Cardiac fibroblast (primary cell): ENCODE measurements at places on chromosomes 1 and 21.

DNA sequence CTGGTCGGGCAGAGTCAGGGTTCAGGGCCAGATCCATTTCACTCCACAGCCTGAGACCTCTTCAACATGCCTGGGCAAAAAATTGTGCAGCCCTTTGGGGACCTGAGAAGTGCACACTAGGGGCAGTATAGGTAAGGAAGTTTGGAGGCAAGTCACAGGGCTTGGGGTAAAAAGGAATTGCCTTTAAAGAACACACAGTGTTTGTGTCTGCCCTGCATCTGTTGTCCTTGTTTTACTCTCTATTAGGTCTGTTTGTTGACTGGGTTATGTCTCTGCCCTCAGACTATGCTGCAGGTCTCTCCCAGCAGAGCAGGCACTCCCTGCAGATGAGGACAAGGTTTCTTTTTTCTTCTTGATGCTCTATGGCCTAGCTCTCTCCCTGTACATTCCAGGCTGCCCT is 22.0 kb downstream of the LDLRAD2 start:
- no peak for DNase-seq

DNA sequence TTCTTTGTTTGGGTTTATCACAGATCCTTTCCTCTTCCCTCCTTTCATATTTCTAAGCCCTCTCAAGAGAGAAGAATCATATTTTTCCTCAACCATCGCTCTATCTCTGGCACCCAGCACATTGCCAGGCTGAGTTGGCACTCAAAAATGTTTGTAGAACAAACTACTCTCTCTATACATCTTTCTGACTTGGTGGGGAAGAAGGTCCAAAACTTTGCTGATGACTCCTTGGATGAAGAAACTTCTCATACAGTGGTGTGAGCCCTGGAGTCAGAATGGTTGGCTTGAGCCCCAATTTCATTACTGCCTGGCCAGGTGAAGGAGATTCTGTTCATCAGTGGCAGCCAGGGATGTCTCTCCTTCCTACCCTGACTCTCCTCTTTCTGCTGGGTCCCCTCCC is 11.9 kb downstream of the ALX3 start:
- DNase-seq, result no peak

DNA sequence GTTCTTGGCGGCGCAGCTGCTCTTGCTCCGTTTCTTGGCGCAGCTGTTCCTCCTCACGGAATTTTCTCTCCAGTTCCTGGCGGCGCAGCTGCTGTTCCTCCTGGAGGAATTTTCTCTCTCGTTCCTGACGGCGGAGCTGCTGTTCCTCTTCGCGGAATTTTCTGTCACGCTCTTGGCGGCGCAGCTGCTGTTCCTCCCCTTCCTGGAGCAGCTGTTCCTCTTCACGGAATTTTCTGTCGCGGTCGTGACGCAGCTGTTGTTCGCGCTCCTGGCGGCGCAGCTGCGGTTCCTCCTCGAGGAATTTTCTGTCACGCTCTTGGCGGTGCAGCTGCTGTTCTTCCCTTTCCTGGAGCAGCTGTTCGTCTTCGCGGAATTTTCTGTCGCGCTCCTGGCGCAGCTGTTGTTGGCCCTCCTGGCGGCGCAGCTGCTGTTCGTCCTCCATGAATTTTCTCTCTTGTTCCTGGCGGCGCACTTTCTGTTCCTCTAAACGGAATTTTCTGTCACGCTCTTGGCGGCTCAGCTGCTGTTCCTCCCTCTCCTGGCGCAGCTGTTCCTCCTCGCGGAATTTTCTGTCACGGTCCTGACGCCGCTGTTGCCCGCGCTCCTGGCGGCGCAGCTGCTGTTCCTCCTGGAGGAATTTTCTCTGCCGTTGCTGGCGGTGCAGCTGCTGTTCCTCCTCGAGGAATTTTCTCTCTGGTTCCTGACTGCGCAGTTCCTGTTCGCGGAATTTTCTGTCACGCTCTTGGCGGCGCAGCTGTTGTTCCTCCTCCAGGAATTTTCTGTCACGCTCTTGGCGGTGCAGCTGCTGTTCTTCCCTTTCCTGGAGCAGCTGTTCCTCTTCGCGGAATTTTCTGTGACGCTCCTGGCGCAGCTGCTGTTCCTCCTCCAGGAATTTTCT is 7.0 kb downstream of the TCHH start:
- DNase-seq, result peak; percentile 74

- DNase-seq, result no peak
Observed at GRCh38 chr1:199522338-199522737, 505.2 kb upstream of the NR5A2 start.

GRCh38 chr1:90502194-90502593 is 214.9 kb downstream of the BARHL2 start:
- no peak for DNase-seq

DNA sequence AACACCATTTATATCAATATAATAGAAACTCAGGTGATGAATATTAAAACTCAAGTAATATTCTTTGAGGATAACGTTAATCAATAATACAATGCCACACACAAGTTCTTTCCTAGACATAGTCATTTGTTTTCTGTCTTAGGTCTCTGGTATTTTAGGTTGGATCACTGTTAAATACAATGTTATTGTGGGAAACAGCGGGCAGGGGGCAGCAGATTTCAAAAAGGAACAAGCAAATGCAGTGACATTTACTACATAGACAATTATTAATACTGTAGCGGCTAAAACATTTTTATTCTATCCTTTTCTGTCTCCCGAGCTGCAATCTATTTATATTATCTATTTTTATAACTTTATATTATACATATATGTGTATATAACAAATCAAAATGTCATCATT is 186.4 kb upstream of the ZNHIT6 start:
- peak; percentile 64 for DNase-seq

- DNase-seq, result peak; percentile 86
Observed at GRCh38 chr1:226763905-226764264, 24.8 kb upstream of the ITPKB start.

DNA sequence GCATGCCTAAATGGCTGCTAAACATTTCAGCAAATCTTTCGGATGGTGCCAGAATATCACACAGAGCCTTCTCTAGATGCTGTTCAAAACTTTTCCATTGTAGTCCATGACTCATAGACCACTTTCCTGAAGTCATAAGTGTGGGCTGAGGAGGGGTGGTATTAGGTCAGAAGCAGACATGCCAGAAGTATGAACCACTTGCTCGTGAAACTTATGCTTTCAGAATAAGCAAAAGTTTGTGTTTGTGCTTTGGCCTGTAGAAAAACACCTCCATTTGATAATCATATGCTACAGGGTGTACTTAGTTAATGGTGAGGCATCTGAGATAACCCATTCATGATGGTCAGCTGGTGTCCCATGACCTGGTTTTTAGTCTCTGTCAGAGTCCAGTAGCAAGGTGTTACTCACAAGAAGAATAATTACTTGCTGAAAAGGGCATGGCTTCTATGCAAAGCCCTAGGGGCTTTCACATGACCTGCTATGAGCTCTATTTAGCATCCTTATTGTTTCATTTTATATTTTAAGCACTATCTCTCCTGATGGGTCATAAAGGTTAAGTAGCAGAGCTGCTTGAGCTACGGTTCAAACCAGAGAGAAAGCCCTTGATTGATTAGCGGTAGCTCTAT is 183.1 kb upstream of the IVNS1ABP start:
- DNase-seq, result peak; percentile 94

- peak; percentile 46 for DNase-seq
Observed at GRCh38 chr1:62295921-62296491, 23.2 kb downstream of the KANK4 start.

- peak; percentile 55 for DNase-seq
Observed at GRCh38 chr1:206909161-206909882, 12.1 kb downstream of the IL24 start.

GRCh38 chr1:6544831-6545230 is 9.5 kb downstream of the NOL9 start:
- DNase-seq, result peak; percentile 14

DNA sequence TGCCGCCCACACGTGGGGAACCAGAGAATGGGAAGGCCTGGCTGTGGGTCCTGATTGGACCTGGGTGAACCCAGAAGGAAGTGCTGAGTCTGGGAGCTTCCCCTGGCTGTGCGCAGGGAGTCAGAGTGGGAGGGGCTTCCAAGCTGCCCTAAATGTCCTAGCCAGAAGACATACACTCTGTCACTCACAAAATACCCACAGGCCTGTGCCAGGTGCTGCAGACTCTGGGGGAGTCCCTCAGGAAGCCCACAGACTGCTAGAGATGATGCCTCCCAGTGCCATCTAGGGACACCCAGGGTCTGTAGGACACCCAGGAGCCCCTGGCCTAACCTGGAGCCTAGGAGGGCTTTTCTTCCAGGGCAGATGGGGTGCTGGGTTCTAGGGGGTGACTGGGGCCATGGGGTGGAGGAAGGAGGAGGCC is 33.7 kb upstream of the LRP8 start:
- DNase-seq, result no peak

- no peak for DNase-seq
Observed at GRCh38 chr1:115168026-115168425, 78.7 kb upstream of the TSPAN2 start.

DNA sequence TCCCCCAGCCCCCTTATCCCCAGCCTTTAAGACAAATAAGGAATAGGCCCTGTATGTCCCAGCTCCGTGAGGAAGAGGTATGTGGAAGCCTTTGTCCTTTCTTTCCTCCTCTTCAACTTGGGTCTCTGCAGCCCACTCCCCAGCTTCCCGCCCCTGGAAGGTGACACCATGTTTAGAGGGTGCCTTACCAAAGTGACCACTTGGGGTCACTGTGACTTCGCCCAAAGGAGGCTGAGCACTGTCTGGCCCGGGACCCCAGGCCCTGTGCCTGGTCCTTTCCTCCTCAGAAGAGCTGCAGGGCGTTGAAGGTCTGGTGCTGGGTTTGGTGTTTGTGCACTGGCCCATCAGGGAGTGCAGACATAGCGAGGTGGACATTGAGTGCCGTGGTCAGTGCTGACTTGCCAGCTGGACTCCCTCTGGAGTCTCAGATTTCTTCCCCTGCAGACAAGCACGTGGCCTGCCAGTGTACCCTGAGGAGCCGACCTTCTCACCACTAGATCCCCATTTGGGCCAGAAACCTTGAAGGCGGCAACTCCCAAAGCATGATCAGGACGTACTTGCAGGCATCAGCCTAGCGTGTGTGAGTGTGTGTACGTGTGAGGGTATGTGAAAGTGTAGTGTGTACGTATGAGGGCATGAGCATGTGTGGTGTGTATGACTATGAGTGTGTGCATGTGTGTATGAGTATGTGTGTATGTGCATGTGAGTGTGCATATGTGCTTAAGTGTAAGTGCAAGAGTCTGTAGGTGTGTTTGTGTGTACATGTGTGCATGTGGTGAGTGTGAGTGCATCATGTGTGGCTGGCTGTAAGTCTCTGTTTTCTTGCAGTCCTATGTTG is 181.4 kb upstream of the KIAA0040 start:
- peak; percentile 21 for DNase-seq

DNA sequence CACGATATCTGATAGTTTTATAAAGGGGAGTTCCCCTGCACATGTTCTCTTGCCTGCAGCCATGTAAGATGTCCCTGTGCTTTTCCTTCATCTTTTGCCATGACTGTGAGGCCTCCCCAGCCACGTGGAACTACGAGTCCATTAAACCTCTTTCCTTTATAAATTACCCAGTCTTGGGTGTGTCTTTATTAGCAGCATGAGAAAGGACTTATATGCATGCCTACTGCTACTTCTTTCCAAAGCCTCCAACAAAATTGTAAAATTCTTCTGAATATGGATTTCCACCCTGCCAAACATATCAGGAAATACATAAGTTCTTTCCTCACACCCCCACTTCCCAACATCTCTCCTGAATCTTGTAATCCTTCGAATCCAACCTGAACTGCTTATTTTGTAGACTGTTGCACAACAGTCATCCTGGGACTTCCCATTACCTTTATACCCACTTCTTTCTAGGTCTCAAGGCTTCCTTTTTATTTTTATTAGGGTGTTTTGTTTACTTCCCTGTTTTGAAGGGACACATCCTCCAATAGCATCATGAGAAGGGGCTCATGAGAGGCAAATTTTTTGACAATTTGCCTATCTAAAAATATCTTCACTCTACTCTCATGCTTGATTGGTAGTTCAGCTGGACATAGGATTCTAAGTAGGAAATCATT is 67.5 kb upstream of the MUTYH start:
- DNase-seq, result no peak

DNA sequence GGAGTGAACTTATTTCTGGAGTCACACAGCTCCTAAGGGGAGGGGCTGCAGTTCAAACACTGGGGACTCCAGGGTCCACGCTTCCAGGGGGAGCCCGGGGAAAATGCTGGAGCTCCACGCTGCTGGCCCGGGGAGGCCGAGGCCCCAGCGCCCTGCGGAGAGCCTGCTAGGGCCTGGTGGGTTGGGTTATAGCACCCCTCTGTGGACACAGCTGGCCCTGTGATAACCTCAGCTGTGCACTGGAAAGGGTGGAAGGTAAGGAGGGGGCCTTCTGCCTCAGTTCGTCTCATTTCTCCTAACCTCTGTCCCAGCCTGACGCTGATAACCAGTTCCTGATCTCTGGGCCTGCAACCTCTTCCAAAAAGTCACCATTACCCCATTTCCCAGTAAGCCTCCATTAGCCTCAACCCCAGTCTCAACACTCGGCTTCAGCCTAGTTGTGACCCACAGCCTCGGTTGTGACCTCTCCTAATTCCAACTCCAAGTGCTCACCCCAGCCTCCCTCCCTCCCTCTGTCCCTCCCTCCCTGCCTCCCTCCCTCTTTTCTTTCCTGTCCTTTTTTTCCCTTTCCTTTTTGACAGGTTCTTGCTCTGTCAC is 7.1 kb downstream of the NBL1 start:
- DNase-seq, result peak; percentile 70

- DNase-seq, result no peak
Observed at GRCh38 chr1:171834821-171835220, 6.5 kb upstream of the DNM3 start.

- DNase-seq, result no peak
Observed at GRCh38 chr1:113809670-113810602, 2.3 kb downstream of the RSBN1 start.

DNA sequence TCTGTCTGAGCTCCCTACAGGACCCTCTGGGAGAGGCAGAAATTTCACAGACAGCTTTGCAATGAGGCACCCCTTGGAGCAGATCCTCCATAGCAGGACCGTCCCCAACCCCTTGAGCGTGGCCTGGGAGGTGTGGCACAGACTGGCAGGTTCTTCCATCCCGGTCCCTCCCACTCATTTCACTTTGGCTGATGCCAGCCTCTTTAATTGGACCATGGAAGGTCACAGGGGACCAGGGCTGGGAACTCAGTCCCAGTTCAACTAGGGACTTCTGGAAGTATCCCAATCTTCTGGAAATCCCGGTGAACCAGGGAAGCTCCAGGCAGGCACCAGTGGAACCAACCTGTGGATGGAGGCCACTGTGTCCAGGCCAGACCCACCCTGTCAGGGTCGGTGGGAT is 83.7 kb downstream of the SPSB1 start:
- DNase-seq, result no peak

DNA sequence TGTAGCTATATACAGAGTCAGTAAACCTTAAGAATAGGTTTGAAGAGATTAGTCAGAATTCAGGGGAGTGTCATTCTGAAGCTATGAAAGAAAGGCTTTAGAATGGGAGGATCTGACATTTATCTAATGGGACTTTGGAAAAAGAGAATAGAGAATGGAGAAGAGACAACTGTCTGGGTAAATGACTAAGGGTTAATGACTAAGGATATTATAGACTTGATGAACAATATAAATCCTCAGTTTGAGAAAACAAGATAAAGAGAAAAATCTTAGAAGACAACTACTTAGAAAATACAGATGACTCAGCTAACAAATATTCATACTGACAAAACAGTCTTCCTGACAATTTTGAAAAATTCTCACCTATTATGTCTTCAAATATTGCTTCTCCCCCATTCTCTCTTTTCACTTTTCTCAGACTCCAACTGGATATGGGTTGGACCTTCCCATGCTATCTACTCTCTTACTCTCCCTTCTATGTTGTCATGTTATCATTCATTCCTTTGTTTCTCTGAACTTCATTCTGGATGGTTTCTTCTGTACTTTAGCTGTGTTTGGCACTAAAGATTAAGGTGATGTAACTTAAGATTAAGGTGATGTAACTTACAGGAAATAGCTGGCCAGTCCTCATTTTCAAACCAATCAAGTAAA is 20.4 kb downstream of the SLC16A1 start:
- DNase-seq, result peak; percentile 85

GRCh38 chr1:61253059-61253735 is 170.8 kb downstream of the NFIA start:
- peak; percentile 82 for DNase-seq
